ENCODE measurements at places on chromosomes 6 and 20.

- no peak for DNase-seq
These were observed 520.9 kb downstream of the HTR1B start for GRCh38 chr6:76942203-76942966.

DNA sequence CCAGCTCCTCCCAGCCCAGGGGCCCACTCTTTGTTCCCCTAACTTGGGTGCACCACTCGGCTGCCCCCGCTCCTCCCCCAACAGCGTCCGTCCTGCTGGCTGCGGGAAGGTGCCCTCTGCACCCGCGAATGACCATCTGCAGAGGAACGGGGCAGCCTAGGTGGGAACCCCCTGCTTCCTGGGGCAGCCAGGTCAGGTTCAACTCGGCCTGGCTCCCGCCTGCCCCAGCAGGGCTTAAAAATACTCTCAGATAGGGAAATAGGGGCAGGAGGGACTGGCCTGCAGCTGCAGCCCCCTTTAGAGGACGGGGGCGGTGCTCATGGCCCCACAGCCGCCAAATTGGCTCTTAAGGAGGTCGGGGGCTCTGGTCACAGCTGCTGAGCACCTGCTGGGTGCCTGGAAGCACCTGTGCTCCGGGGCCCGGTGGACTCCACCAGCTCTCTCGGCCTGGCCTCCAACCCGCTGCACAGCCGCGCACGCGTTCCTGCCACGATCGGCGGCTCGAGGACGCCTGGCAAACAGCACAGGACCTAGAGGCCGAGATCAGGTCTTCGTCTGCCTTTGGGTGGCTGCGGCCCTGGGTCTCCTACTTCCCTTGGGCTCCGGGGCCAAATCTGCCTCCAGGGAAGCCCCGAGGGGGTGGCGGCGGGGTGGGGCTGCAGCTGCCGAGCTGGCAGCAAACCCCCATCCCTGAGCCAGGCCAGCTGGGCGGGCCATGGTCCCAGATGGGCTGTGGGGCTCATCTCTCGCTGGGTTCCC, 700 bp upstream of the LAMA5 start:
- no peak for DNase-seq

GRCh38 chr6:27867051-27867944, 44.9 kb downstream of the OR2B2 start:
- no peak for DNase-seq

- no peak for DNase-seq
These were observed 201.3 kb upstream of the SSTR4 start for GRCh38 chr20:22833851-22834250.

DNA sequence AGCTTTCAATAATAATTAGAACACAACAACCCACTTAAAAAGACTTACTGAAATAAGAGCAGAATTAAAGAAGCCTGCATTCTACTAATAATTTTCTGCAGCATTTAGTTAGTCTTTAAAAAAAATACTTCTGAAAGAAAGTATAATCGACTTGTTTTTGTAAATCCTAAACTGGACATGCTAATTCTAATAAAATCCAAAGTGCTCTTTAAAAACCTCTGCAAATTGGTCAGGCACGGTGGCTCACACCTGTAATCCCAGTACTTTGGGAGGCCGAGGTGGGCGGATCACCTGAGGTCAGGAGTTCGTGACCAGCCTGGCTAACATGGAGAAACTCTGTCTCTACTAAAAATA, 57.5 kb upstream of the ARMH2 start:
- no peak for DNase-seq
